ENCODE measurements at places on chromosomes 3 and 15.

DNA sequence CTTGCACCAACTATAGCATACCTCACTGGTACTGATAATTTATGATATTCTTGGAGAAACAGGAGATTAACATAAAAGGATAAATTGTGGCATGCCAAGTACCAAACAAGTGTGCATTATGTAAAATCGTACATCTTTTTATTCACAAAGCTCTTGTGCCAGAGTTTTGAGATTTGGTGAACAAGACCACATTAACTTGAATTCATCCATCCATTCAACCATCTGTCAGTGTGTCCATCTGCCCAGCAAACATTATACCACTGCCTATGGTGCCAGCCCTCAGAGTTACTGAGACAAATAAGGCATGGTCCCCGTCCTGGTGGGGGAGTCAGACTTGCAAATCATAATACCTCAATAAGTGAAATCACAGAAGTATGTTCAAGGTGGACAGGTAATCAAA is 17.0 kb upstream of the NEO1 start:
- no peak for DNase-seq

DNA sequence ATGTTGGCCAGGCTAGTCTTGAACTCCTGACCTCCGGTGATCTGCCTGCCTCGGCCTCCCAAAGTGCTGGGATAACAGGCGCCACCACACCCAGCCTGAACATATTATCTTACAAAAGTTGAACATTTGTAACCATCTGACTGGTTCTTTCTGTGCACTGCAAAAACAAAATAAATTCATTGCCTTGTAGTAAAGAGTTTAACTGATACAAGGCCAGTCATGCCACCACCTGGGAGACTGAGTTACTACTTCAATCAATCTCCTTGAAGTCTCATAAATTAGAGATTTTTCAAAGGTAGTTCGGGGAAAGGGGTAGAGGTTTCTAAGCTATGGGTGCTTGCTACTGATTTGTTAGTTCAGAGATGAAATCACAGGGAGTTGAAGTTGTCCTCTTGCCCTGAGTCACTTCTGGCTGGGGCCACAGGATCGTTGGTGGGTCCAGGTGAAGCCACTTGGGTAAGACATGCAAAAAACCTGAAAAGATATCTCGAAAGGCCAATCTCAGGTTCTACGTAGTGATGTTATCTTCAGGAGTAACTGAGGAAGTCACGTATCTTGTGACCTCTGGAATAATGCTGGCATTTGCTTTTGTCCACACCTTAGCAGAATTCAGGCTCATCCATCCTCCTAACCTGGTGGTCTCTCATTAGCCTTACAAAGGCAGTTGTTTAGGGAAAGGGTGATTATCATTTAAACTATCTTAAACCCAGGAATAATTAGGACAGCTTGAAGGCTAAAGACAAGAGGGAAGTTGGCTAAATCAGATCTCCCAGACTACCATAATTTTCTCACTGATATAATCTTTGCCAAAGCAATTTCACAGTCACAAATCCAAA is 33.7 kb downstream of the ZBTB11 start:
- DNase-seq: no peak

- no peak for DNase-seq
These were observed 81.9 kb upstream of the TOPAZ1 start for GRCh38 chr3:44159696-44160300.

GRCh38 chr15:68200016-68200861 is 4.9 kb downstream of the CALML4 start:
- no peak for DNase-seq

GRCh38 chr3:100720426-100720825 is 11.1 kb downstream of the TFG start:
- DNase-seq: no peak

GRCh38 chr3:108189440-108189839 is 32.8 kb downstream of the IFT57 start:
- no peak for DNase-seq

DNA sequence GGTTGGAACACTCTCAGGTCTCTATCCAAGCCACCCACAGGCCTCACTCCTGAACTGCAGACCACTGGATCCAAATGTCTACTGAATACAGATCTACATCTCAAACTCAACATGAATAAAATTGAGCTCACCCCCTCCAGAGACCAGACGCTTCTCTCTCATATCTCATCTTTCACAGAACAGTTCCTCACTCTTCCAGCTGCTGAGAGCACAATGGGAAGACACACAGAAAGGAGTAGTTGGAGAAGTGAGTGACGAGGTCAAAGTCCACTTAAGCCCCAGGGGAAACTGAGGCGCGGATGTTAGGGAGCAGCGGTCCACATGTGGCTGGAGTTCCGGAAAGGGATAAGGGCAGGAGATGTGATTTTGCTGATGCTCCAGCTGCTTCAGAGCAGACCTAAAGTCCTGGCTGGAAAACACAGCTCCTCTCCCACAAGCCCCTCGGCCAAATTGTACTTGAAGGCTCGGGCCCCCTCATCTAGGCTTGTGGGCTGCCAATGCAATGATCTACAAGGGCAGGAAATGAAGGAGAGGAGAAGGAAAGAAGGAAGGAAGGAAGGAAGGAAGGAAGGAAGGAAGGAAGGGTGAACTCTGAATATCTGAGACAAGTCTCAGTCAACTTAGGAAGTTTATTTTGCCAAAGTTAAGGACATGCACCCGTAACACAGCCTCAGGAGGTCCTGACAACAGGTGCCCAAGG is 211.2 kb upstream of the TLE3 start:
- DNase-seq: no peak

GRCh38 chr15:100055821-100056220 is 286.0 kb downstream of the ADAMTS17 start:
- no peak for DNase-seq

DNA sequence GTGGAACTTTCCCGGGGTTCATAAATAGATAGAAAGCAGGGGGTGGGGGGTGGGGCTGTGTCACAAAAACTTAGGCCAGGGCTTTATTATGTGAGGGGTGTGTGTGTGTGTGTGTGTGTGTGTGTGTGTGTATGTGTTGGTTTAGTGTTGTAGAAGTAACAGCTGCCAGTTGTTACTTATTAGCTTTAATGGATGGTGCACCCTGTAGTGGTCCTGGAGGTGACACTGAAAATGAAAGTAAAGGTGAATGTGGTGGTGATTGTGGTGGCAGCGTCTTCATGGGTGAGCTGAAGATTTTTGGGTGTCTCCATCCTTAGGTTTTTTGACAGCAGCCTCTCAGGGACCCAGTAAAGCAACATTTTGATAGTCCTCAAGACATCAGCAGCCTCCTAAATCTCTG is 449.9 kb downstream of the PDCD6IP start:
- DNase-seq: no peak

GRCh38 chr15:75023872-75024636 is 664 bp downstream of the PPCDC start:
- no peak for DNase-seq

DNA sequence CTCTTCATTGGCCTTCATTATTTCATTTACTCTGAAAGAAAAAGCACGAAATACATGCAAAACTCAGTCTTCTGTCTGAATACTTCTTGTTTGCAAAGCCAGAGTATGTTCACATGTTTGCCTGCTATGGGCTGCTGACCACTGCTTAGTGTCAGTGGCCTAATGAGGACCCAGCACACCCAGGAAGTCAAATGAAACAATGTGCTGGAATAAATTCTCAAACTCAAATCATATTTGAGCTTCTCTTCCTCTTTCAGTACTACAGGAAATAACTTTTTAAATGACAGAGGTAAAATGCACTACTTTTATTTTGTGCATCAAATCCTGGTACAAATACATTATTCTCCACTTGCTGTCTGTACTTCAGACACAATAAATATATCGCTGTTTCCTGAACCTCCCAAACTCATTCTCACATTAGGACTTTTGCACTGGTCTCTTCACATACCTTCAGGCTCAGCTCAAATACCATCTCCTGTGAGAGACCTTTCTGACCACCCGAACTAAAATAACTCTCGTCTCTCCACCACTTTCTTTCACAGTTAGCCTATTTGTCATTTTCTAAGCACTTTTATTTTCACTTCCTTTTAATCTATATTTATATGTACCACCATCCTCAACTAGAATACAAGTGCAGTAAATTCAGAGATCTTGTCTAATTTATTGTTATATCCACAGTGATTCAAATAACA is 176.8 kb downstream of the TUSC7 start:
- no peak for DNase-seq

DNA sequence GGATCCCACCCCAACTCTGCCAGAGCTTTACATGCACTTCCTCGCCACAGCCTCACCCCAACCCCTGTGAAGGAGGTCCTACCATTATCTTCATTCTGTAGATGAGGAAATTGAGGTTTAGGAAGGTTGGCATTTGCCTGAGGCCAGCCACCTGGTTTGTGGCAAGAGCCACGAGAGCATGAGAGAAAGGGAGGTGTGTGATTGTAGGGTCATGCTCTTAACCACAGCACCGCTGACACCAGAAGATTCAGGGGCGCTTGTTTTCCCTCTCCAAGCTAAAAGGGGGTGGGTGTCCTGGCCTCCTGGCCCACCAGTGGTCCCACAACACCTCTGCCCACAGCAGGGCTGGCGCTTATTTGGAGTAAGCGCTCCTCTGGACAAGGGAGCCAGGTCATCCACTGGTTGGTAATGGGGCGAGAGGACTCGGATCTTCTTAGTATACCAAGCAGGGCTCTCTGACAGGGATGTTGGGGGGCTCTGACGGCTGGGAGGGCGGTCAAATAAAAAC is 691 bp downstream of the RHCG start:
- DNase-seq: no peak

- no peak for DNase-seq
These were observed 422.2 kb downstream of the TBC1D5 start for GRCh38 chr3:17320266-17320665.

- DNase-seq: no peak
These were observed 207.0 kb upstream of the NSMCE3 start for GRCh38 chr15:29476503-29477080.

GRCh38 chr3:11697701-11698100 is 54.0 kb upstream of the VGLL4 start:
- DNase-seq: no peak

DNA sequence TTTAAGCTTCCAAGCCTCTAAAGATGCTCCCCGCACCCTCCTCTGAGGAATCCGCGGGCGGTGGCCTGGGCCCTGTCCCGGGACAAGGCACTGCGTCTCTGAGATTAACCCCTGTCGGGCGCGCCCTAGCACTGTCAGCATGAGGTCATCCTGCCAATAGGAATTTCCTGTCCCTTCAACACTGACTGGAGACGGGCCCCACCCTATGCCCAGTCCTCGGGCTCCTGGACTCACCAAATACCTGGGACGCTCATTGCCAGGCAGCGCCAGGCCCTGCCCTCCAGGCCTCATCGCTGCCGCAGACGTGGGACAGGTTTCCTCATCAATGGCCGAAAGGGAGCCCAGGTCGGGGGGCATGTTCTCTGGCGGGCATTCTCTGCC is 67.6 kb upstream of the SH3GL3 start:
- DNase-seq: no peak

DNA sequence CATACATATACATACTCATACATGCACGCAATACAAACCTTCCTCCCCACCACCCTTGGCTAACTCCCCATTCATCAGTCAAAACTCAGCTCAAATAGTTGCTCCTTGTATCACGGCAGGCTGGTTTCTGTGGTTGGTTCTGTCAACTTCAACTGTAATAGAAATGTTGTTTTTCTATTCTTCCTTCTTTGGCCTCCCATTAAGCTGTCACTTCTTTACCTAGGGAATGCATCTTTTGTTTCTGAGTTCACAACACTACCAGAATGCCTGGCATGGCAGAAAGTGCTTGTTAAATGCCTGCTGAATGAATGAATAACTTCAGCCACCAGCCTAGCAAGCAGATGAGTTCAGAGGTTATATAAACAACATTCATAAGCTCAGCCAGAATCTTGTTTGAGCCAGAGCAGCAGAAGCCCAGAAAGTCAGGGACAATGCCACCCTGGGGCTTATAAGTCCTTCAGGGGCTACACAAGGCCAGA is 63.1 kb downstream of the B3GALNT1 start:
- DNase-seq: no peak

- no peak for DNase-seq
These were observed 28.6 kb downstream of the TGFBR2 start for GRCh38 chr3:30634761-30635735.

- DNase-seq: peak; percentile 58
These were observed 48.4 kb downstream of the ARHGEF3 start for GRCh38 chr3:56753206-56753820.

DNA sequence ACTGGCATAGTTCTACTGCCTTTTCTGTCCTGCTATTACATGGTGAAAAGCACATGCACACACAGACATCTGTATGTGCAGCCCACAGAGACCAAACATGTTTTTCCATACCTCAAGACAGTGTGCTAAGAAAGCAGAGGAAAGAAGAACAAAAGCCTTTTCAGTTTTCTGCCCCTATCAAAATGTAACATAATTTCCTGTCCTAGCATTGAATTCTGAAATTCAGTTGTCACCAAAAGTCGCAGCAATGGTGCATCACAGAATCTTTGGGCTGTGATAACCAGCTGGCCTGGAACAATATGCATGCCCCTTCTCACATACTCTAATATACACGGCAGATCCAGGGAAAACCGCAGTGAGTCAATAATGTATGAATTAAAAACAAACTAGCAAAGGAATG is 153.8 kb upstream of the RAP2B start:
- no peak for DNase-seq

- no peak for DNase-seq
These were observed 68.1 kb downstream of the PFN2 start for GRCh38 chr3:149902498-149903139.

DNA sequence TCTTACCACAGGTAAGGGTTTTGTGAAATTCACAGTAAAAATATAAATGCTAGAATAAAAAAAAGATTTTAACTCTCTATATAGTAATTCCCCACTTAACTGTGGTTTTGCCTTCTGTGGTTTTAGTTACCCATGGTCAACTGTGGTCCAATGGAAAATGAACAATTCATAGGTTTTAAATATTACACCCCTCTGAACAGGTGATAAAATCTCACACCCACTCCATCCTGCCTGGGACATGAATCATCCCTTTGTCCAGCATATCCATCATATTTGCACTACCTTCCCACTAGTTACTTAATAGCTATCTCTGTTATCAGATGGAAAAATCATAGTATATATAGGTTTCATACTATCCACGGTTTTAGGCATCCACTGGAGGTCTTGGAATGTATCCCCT is 49.2 kb downstream of the HDGFL3 start:
- DNase-seq: no peak

GRCh38 chr3:95434491-95434890 is 1371.6 kb downstream of the NSUN3 start:
- no peak for DNase-seq

DNA sequence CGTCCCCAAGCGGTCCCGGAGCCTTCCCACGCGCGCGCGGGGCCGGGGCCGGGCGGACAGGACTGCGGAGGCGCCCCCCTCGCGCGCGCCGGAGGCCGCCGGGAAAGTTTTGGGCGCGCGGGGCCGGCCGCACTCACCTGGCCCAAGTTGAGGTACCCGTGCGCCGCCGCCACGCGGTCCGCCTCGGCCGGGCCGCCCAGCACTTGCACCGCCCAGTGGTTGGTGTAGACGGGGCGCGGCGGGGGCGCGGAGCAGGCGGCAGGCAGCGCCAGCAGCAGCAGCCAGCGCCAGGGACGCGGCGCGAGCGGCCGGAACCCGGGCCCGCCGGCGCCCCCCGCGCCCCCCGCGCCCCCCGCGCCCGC is 289 bp downstream of the PCSK6 start:
- no peak for DNase-seq

- DNase-seq: no peak
These were observed 1.5 kb upstream of the TM4SF19 start for GRCh38 chr3:196339493-196340254.

Measured in activated CD4-positive, alpha-beta T cell treated with anti-CD3 and anti-CD28 coated beads, Interleukin-2, amount 50 U/mL, for 24 hours (primary cell).